ENCODE measurements at places on chromosomes 12 and 14.

DNA sequence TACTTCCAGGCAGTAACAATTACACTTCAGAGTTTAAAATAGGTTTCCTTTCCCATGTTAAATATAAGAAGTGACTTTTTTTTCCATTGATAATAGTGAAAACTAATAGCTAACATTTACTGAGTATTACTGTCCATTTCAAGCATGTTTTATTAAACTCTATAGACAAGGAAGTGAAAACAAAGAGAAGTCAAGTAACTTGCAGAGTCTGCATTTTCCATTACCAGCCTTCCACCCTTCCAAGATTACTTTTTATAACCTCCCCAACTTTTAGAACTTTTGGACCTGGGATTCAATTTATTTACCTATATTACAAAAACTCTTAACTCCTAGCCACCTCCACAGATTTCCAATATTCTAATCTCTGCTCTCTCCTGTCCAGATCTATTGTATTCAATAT is 67.7 kb downstream of the SEC23A start:
- no peak for DNase-seq

GRCh38 chr14:52003324-52003723 is 14.0 kb downstream of the RTRAF start:
- no peak for DNase-seq

- no peak for DNase-seq
Measured at GRCh38 chr12:15608941-15609340, 180.2 kb downstream of the EPS8 start.

DNA sequence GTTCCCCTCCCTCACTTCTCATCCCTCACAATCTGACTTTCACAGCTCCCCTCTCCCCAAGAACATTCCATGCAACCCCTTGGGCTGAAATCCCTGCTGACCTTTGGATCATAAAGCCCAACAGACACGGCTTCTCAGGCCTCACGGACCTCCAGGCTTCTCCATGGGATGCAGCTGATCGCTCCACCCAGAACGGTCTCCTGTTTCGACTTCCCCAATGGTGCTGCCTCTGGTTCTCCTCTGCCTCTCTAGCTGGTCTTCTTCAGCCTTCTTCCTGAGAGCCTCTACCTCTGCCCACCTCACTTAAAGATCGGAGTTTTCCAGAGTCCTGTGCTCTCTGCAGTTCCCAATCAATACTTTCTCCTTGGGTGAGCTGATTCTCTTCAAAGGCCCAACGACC is 17.8 kb upstream of the PRMT8 start:
- no peak for DNase-seq

- no peak for DNase-seq
Measured at GRCh38 chr12:60947533-60947932, 1312.7 kb upstream of the USP15 start.
